ENCODE measurements at places on chromosomes 12 and 14.
A peak's percentile ranks its signal among the peaks of the same experiment; 100 is the strongest.

- DNase-seq = no peak
Measured at GRCh38 chr12:3723916-3724805, 28.7 kb downstream of the CRACR2A start.

GRCh38 chr12:106074706-106075392 lies 63.9 kb downstream of the NUAK1 start:
- peak; percentile 64 for DNase-seq

DNA sequence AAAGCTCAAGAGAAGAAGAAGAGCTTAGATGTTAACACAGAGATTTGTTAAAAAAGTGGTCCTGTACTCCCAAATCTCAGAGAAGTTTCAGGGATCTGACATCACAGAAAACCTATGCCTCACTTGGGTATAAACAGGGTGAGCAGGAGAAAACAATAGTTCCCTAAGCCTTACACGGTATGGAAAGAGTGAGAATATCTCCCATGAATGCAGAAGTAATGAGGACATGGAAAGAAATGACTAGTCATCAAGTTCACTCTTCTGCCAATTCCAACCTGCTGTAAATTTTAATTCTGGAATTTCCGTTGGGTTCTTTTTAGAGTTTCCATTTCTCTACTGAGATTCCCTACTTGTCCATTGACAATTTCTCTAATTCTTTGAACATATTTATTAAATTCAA lies 6.2 kb upstream of the PTGER2 start:
- DNase-seq = no peak

GRCh38 chr14:52850451-52850909 lies 59.1 kb upstream of the GNPNAT1 start:
- DNase-seq = no peak

All from fibroblast of skin of left quadriceps (primary cell).